ENCODE measurements at places on chromosomes 3 and 15.

GRCh38 chr3:29415482-29416223, 134.8 kb downstream of the RBMS3 start:
- no peak for DNase-seq

DNA sequence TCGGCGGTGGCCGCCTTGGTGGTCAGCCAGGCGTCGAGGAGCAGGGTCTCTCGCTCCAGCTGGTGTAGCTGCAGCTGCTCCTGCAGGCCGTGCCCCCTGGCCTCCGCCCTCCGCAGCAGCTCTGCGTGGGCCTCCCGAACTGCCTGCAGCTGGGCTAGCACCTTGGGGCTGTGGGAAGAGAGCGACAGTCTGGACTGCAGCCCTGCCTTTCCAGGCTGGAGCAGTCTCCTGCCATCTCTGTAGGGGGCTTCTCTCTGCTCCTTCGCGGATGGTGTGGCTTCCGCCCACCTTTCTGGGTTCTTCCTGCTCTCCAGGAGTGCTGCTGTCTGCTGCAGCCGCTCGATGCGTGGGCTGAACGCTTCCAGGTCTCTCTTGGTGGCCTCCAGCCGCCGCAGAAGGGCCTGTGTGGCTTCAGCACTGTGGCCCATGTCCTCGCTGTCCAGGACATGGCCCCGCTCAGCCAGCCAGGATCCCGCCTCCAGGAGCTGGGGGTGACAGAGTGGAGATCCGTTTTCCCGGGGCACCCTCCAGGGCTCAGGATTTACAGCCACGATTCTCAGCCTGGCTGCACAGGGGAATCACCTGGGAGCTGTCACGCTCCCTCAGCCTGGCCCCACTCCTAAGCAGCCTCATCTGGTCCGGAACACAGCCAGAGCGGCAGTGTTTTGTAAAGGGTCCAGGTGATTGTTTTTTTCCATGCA, 16.8 kb downstream of the PLA2G4B start:
- no peak for DNase-seq

- no peak for DNase-seq
Observed at GRCh38 chr3:174060431-174060830, 662.9 kb downstream of the NLGN1 start.

GRCh38 chr15:67807836-67808235, 17.5 kb upstream of the SKOR1 start:
- no peak for DNase-seq

- DNase-seq: no peak
Observed at GRCh38 chr15:72037321-72037720, 80.6 kb downstream of the MYO9A start.

- DNase-seq: no peak
Observed at GRCh38 chr3:175608356-175608755, 749.2 kb downstream of the NAALADL2 start.

DNA sequence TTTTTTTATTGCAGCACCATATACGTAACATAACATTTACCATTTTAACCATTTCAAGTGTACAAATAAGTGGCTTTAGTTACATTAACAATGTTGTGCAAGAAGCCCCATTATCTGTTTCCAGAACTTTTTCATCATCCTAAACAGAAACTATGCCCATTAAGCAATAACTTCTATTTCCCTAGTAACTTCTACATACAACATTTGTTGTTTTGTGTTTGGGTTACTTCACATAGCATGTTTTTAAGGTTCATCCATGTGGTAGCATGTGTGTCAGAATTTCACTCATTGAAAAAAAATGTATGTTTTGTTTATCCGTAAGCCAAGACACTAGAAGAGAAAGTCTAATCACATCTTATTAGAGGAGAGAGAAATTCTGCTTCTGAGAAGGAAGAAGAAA, 450.5 kb upstream of the PDZRN3 start:
- no peak for DNase-seq

- no peak for DNase-seq
Observed at GRCh38 chr3:4746241-4746958, 232.8 kb upstream of the BHLHE40 start.

GRCh38 chr3:185270956-185271332, 17.1 kb upstream of the EHHADH start:
- no peak for DNase-seq

- DNase-seq: no peak
Observed at GRCh38 chr3:98048586-98048985, 13.5 kb upstream of the GABRR3 start.

GRCh38 chr15:92807971-92808571, 92.1 kb upstream of the CHD2 start:
- no peak for DNase-seq

- DNase-seq: no peak
Observed at GRCh38 chr3:149234671-149235245, 13.1 kb upstream of the CP start.

GRCh38 chr3:168021737-168022450, 73.8 kb downstream of the GOLIM4 start:
- DNase-seq: no peak

DNA sequence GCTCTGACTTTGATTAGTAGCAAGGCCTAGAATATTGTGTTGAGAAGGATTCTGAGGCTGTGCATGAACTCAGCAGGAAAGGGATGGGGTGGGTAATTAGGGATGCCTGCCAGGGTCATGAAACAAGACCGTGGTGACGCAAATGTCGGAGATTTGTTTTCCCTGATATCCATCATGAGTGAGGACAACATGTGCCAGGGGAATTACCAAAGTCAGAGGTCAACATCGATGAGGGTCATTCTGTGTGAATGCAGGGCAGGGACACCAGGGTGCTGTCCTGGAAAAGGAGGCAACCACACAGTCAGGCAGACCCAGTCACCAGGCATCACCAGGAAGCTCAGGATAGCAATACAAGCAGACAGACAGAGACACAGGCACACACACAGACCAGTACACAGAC, 52.2 kb downstream of the SLCO2A1 start:
- DNase-seq: no peak

DNA sequence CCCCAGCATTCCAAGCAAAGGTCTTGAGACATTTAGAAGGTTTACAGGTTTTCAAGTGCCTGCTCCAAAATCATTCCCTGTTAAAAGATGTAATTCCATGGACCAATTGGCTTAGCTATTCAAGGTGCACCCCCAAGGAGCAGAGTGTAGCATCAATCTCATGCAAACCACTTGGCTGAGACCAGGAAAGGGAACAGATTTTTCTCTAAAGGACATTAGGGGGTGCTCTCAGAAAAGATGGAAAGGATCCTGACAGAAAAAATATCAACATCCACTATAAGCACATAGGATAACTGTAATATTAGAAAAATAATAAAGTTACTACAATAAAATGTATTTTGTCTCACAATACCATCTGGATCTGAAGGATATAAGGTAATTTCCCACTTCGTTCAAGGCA, 328.0 kb upstream of the CDIN1 start:
- DNase-seq: no peak

GRCh38 chr15:65008983-65009382, 19.3 kb upstream of the SPG21 start:
- no peak for DNase-seq

GRCh38 chr3:149701977-149702350, 44.1 kb upstream of the WWTR1 start:
- DNase-seq: no peak

- DNase-seq: peak; percentile 40
Observed at GRCh38 chr15:79007066-79007465, 62.2 kb upstream of the CTSH start.

- no peak for DNase-seq
Observed at GRCh38 chr15:78661001-78661400, 20.0 kb upstream of the CHRNB4 start.

DNA sequence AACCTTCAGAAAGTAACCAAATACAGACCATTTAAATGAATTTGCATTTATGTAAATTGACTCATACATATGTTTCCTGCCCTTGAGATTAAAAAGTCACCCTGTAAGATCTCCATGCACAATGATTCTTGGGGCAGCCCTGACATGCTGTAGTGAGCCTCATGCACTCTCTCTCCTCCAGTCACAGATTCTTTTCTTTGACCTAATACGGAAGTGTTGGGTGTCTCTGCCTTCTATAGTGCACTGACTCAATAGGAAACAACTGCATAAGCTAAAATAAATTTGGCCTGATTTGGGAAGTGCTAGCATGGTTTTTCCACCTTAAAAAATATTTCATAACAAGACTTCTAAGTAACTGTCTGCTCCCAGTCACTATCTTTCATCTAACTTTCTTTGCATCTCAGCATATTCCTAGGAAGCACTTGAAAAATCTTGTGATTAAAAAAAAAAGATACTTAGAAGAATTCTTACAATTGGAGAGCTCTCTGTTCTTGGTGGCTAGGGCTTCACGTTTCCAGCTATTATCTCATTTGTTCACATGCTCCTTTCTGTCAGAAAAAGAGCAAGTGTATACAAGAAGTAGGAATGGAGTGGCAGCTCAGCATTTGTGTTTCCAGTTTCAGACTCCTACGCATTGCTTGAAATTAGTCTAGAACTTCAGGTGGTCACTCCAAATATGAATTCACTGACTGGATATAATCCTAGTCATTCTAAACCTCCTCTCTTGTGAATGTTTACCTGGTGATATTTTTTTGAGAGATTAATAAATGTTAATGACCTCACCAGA, 207.9 kb upstream of the COL8A1 start:
- no peak for DNase-seq

DNA sequence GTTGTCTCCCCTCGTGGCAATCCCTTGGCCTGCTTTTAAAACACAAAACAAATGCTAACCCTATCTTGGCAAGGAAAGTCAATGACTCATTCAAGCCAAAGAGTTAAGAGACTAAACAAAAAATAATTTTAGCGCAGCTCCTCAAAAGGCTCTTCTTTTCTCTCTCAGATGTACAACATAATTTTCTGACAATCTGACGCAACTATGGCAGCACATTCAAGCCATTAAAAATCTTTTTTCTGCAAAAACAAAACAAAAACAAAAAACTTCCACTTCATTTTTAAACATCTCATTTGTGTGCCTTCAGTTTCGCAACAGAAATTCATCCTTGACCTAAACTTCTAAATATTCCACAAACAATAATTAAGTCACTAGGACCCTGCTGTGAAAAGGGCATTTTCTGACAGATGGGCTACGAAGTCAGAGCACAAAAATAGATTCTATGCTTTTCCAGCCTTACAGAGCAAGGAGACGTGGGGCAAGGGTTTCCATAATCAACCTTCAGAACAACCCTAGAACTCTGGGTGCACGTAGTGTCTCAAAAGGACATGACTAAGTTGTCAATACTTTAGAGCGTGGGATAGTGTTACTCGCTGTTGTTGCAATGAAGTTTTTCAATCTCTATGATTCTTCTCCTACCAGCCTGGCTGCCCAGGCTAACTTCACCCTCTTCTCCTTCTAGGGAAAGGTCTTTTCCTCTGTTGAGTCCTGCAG, 84.3 kb downstream of the MB21D2 start:
- no peak for DNase-seq

DNA sequence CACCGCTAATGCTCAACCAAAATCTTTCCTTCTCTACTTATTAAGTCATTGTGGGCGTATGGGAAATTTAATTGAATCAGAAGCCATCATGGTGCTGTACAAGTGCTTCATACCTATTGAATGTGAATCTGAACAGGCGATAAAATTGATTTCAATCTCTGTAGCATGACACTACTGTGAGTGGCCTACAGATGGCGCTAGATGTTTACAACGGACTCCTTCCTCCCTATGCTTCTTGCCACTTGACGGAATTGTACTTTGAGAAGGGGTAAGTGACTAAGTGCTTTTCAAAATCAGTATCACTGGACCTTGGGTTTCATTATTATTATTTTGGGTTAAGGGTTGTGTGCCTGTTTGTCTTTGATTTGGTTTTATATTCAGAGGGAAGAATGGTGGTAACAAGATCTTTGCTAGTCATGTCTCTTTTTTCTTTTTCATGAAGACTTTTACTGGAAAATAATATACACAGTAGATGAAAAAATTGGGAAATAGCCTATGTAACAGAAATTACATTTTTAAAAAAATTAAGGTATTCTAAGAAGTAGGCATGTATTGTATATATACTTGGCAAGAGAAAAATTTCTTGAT, 35.4 kb downstream of the ACP3 start:
- peak; percentile 45 for DNase-seq

DNA sequence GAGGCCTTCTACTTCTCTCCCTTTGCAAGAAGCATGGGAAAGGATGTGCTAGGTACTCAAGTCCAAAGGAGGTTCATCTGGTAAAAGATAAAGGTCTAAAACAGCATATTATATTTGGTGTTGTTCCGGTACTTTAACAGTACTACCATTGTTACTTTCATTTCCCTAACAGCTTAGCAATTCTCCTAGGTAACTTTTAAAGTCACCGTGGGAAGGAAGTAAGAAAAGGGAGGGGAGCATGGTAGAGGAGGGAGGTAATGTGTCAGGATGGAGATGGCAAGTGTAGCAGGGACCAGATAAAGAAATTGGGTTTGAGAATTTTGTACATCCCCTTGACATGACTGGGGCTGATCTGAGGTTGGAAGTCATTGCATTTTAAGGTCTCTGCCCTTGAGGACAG, 89.4 kb upstream of the SKOR1 start:
- peak; percentile 16 for DNase-seq

- peak; percentile 71 for DNase-seq
Observed at GRCh38 chr3:177378168-177378567, 180.9 kb upstream of the TBL1XR1 start.

- no peak for DNase-seq
Observed at GRCh38 chr3:35965908-35966307, 326.6 kb downstream of the ARPP21 start.

DNA sequence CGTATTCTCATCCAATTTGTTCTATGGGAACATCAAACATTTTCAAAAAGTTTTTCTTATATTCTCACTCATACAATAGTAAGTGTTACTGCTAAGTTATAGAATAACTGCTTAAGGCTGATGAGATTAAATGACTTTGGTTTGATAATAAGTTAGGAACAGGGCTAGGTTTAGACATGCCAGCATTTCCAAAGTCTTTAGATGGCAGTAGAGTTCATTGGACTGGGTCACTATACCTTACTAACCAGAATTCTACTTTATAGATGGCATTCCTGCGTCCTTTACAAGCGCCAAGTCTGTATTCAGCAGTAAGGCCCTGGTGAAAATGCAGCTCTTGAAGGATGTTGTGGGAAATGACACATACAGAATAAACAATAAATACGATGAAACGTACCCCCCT, 21.7 kb downstream of the PLAAT1 start:
- DNase-seq: no peak

DNA sequence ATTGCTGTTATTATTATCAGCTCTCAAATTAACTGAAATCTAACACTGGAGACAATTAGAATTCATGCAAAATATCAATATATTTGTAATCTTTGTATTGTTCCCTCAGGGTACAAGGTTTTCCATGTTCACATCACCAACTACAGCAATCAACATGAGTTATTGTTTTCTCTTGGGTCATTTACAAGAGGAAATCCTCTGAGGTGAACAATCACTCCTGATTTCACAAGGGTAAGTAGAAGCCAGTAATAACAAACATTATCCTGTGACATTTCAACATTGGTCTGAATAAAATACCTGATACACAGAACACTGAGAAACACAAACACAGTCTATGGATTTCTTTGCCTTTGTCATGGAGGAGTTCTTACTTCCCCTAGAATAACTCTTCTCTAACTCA, 174.0 kb downstream of the SUCNR1 start:
- DNase-seq: no peak

- no peak for DNase-seq
Observed at GRCh38 chr3:100169201-100169920, 55.1 kb upstream of the FILIP1L start.
